CD8-positive, alpha-beta memory T cell (primary cell): ENCODE measurements at places on chromosomes 12 and 14.
A peak's percentile ranks its signal among the peaks of the same experiment; 100 is the strongest.

DNA sequence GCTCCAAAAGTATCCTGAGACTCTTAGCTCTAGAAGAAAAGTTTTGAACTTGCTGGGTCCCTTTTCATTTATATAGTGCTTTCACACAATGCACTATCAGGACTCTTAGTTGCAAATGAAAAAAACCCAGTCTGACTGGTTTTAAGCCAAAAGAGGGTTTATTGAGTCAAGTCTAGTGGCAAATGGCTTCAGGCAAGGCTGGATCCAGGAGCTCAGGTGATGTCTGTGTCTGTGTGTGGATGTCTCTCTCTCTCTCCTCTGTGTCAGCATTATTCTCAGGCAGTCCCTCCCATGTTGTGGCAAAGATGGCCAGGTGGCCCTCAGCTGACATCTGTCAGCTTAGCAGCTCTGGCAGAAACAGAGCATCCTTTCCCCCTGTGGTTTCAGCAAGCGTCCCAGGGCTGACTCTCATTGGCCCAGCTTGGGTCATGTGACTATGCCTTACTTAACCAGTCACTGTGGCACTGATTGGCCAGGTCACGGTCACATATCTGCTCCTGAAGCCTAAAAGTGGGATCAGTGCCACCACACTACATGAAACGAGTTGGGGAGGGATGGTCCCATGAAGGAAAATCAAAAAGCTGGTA is 6.2 kb downstream of the TMEM120B start:
- no peak overlapping the region for H3K4me3 ChIP-seq
- no peak for DNase-seq
- H3K36me3 ChIP-seq: no peaks in the 10 kb centered on the region

DNA sequence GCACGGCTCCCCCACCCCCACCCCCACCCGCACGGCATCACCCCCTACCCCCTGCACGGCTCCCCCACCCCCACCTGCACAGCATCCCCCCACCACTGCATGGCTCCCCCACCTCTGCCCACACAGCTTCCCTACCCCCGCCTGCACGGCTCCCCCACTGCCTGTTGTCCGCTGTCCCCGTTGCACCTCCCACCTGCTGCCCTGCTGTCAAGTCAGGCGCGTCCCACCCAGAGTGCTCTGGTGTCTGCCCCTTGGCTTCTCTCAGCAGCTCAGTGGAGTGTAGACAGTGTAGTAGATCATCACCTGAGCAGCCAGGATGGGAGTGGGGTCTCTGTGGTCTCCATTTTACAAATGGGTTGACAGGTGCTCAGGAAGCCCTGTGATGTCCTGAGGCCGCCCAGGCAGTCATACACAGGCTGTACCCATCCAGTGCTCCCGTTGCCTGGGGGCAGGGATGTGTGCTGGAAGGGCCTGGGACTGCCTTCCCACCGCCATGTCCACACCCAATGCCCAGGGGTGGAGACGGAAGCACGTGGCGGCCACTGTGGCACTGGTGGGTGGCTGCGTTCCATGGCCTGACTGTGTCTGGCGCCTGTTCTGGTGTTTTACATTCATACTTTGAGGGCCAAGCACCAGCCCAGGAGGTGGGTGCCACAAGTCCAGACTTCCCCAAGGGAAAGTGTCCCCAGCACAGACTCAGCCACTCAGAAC is 32.5 kb downstream of the PACS2 start:
- H3K4me1 ChIP-seq: peaks cover 3% of the 10 kb centered on the region
- DNase-seq: no peak
- no peaks in the 10 kb centered on the region for H3K27me3 ChIP-seq
- no peaks in the 10 kb centered on the region for H3K36me3 ChIP-seq
- no peak overlapping the region for H3K27ac ChIP-seq
- H3K4me3 ChIP-seq: no peak overlapping the region

- peaks cover 5% of the 10 kb centered on the region for H3K4me1 ChIP-seq
- no peaks in the 10 kb centered on the region for H3K36me3 ChIP-seq
- DNase-seq: no peak
- no peak overlapping the region for H3K27ac ChIP-seq
- H3K27me3 ChIP-seq: peaks cover 13% of the 10 kb centered on the region
These were observed 2.1 kb upstream of the AQP6 start for GRCh38 chr12:49970658-49971057.

DNA sequence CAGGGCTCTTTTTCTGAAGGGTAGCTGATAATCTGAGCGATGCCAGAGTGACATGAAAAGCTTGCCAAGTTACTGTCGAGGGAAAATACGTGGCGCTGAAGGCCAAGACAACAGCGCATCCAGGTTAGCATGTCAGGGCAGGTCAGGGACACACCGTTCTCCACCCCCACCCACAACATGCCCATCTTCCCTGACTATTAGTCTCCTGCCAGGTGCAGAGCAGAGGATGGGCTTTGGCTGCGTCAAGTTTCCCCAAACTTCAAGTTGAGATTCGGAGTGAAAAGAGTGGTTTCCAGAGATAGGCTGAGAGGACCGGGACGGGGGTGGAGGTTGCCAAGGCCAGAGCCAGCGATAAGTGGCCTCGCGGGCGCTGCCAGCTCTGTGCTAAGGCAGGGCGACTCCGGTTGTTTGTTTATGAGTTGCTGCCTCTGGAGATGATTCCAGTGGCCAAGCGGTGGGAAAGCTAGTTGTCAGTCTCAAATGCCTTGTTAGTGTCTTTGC is 1.7 kb downstream of the TRHDE start:
- H3K4me3 ChIP-seq: no peak overlapping the region
- no peaks in the 10 kb centered on the region for H3K27me3 ChIP-seq
- H3K36me3 ChIP-seq: no peaks in the 10 kb centered on the region
- no peak overlapping the region for H3K27ac ChIP-seq
- no peak for DNase-seq
- H3K4me1 ChIP-seq: no peaks in the 10 kb centered on the region

GRCh38 chr14:105313381-105314286 is 914 bp upstream of the PACS2 start:
- no peak overlapping the region for H3K27ac ChIP-seq
- DNase-seq: no peak
- no peaks in the 10 kb centered on the region for H3K27me3 ChIP-seq
- no peaks in the 10 kb centered on the region for H3K36me3 ChIP-seq
- peak overlapping the region; percentile 37 for H3K4me3 ChIP-seq
- peaks cover 16% of the 10 kb centered on the region for H3K4me1 ChIP-seq

GRCh38 chr14:59897757-59898383 is 22.1 kb upstream of the LRRC9 start:
- H3K27ac ChIP-seq: no peak overlapping the region
- H3K4me3 ChIP-seq: no peak overlapping the region
- no peaks in the 10 kb centered on the region for H3K36me3 ChIP-seq
- H3K27me3 ChIP-seq: no peaks in the 10 kb centered on the region
- no peak for DNase-seq

GRCh38 chr14:64422756-64423155 is 34.6 kb downstream of the MTHFD1 start:
- no peaks in the 10 kb centered on the region for H3K27me3 ChIP-seq
- H3K4me1 ChIP-seq: no peaks in the 10 kb centered on the region
- H3K27ac ChIP-seq: no peak overlapping the region
- peaks cover 10% of the 10 kb centered on the region for H3K36me3 ChIP-seq
- no peak overlapping the region for H3K4me3 ChIP-seq

DNA sequence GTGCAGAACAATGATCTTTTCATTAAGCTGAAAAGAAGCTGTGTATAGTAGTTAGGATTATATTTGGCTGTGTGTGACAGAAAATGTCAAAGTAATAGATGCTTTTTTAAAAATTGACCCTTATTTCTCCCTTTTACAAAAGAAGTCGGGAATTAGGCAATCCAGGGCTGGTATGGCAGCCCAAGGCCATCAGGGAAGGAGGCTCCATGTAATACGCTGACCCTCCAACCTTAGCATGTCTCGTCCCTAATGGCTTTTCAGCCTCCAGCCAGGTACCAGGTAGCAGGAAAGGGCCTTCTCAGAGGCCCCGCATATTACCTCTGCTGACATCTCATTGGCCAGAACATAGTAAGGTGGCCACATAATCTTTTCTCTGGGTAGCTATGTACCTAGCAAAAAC is 79.7 kb downstream of the VCPKMT start:
- H3K27me3 ChIP-seq: no peaks in the 10 kb centered on the region
- no peaks in the 10 kb centered on the region for H3K36me3 ChIP-seq
- H3K4me1 ChIP-seq: peaks cover 39% of the 10 kb centered on the region
- H3K4me3 ChIP-seq: no peak overlapping the region

DNA sequence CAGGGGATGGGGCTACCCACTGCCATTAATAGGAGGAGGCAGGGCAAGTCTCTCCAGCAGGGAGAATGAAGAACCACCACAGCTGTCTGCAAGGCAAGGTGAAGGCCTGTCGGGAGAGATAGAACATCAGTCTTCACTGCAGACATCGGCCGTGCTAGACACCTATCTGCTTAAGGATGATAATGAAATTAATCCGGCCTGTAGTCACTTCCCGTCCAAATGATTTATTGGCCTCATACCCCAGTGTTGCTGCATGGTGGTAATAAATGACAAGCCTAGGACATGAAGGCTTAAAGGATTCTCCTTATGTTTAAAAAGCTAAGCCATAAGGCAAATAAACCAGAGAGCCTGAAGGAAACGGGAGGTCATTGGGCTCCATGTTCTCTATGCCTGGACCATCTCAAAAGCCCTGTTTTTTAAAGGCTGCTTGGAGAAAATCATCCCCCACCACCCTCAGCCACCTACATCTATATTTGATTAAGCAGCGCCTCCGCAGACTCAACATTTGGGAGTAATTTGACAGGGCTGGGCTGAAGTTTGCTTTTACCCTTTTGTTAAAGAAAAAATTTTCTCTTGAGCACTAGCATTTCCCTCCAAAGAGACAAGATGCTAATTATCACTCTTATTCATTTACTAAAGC is 137.7 kb downstream of the PLXNC1 start:
- no peak overlapping the region for H3K4me3 ChIP-seq
- H3K27me3 ChIP-seq: no peaks in the 10 kb centered on the region
- no peak overlapping the region for H3K27ac ChIP-seq
- H3K4me1 ChIP-seq: peaks cover 21% of the 10 kb centered on the region
- H3K36me3 ChIP-seq: peaks cover 9% of the 10 kb centered on the region
- DNase-seq: no peak
